ENCODE measurements at places on chromosomes 3 and 15. TPM values are rescaled to one million over a fixed set of nuclear protein-coding genes. Genes with fewer than 3 reads are reported as not detected.

FBXW12 gene
- total RNA-seq: not detected

ITIH1 gene
- total RNA-seq: not detected

CNBP gene
- total RNA-seq: 198 TPM

NMNAT3 gene
- total RNA-seq: 0.23 TPM

SAMD7 gene
- total RNA-seq: not detected

C3orf18 gene
- total RNA-seq: 8.4 TPM

CHRNA5 gene
- 0.53 TPM for total RNA-seq

PIF1 gene
- total RNA-seq: 4.0 TPM

TMEM207 gene
- not detected for total RNA-seq

C3orf20 gene
- total RNA-seq: under 0.01 TPM

FILIP1L gene
- total RNA-seq: 8.5 TPM

GOLGA6D gene
- not detected for total RNA-seq

AADACL2 gene
- total RNA-seq: not detected

RTP1 gene
- under 0.01 TPM for total RNA-seq

KCNH8 gene
- total RNA-seq: not detected

FRMD5 gene
- 15.4 TPM for total RNA-seq

GPR149 gene
- not detected for total RNA-seq

BLM gene
- 3.0 TPM for total RNA-seq

NOX5 gene
- total RNA-seq: 0.12 TPM

ERICH6 gene
- not detected for total RNA-seq

FBXO40 gene
- not detected for total RNA-seq

GADL1 gene
- 0.08 TPM for total RNA-seq

PLA2G4D gene
- not detected for total RNA-seq

FOXB1 gene
- not detected for total RNA-seq

ITGB5 gene
- 339 TPM for total RNA-seq

ARNT2 gene
- total RNA-seq: 14.9 TPM

CLDN18 gene
- total RNA-seq: not detected

ROBO1 gene
- total RNA-seq: 71.7 TPM

DTX3L gene
- 9.6 TPM for total RNA-seq

FBXL22 gene
- not detected for total RNA-seq

ROPN1 gene
- not detected for total RNA-seq

COPG1 gene
- total RNA-seq: 490 TPM

SEC61A1 gene
- total RNA-seq: 292 TPM
